T-helper 2 cell (primary cell): ENCODE measurements at places on chromosomes 4 and X.

- DNase-seq: no peak
Observed at GRCh38 chrX:19695884-19696283, 180.6 kb upstream of the MAP3K15 start.

GRCh38 chr4:55184600-55185523 is 59.5 kb upstream of the KDR start:
- DNase-seq: no peak

- DNase-seq: no peak
Observed at GRCh38 chrX:122187069-122187713, 996.9 kb upstream of the GRIA3 start.

GRCh38 chr4:172601195-172601594 is 567.4 kb upstream of the GALNT7 start:
- DNase-seq: no peak
